ENCODE measurements at places on chromosomes 13 and 19.

- no peak for DNase-seq
Observed at GRCh38 chr13:30654430-30654829, 36.7 kb downstream of the USPL1 start.

DNA sequence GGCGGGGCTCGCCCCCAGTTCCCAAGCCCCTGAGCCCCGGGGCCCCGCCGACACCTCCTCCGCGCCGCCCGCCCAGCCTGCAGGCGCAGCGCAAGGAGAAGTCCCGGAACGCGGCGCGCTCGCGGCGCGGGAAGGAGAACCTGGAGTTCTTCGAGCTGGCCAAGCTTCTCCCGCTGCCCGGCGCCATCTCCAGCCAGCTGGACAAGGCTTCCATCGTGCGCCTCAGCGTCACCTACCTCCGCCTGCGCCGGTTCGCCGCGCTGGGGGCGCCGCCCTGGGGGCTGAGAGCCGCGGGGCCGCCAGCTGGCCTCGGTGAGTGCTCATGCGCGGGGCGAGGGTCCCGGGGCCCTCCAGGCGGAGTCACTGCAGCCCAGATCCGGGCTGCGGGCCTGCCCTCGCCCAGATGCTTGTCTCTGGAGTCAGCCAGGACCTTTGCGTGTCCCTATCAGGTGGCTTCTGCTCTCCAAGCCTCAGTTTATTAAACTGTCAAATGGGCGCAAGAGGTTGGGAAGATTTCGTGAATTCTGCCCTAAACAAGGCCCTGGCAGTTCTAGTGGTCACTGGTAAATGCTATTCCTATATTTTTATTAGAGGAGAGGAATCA lies 2.0 kb downstream of the NPAS1 start:
- no peak for DNase-seq

GRCh38 chr19:38030686-38031422 lies 123.8 kb downstream of the SIPA1L3 start:
- no peak for DNase-seq

GRCh38 chr13:30877335-30877734 lies 28.7 kb upstream of the MEDAG start:
- no peak for DNase-seq

DNA sequence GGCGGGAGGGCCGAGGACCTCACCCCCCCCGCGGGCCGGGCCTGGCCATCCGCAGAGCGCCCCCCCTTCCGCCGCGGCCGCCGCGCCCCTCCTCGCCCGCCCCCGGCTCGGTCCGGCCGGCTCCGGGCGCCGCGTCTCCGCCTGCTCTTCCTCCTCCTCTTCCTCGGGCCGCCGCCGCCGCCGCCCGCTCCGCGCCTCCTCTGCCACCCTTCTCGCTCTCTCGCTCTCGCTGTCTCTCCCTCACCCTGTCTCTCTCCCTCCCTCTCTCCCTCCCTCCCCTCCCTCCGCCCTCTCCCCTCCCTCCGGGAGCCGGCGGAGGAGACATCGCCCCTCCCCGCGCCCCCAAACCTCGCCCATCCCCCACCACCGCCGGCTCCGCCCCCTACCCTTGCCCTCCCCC lies at the start of gene SHANK1:
SHANK1 (minus strand) TSS at position 237 of the 400 bp plus-strand sequence. CDS start 2,883 bp downstream, outside the sequence.
- no peak for DNase-seq

GRCh38 chr13:26882731-26883130 lies 122.1 kb upstream of the GPR12 start:
- no peak for DNase-seq

- DNase-seq: no peak
Observed at GRCh38 chr13:104571893-104572229, 1505.6 kb upstream of the SLC10A2 start.

DNA sequence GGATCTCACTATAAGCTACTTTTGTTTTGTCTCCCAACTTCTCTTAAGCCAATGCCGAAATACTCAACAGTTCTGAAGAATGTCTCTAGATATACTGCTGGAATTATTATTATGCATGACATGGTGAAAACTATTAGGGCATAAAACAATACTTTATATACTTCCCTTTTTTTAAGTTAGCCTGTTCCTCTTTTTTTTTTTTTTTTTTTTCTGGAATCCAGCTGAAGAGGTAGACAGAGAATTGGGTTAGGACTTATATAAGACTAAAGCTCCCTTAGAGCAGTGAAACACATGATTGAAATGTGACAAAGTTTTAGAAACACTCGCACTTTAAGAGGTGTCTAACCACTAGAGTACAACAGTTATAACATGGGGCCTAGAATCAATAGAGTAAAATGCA lies 850.9 kb upstream of the PCDH9 start:
- no peak for DNase-seq

DNA sequence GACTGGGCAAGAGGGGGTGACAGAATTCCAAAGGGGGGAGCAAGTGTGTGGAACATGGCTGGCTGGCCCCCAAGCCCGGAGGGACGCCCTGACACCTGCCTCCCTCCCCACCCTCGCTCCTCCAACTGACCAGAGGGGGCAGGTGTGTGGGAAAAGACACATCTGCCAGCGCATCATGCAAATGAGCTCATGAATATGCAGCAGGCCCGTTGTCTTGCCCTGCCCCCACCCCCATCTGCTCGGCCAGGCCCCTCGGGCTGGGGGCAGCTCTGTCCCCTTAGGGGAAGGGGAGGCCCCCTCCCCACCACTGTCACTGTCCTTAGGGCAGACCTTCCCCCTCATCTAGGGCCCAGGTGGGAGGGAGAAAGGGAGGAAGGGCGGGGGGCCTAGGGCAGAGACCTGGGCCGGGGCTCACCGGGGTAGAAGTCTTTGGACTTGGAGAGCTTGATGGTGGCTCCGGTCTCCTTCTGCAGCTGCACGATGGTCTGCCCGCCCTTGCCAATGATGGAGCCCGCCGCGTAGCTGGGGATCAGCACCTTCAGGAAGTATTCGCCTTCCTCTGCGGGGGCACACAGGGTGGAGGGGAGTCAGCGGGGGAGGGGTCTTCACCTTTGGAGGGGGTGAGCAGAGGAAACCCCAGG lies 12.9 kb downstream of the NOVA2 start:
- no peak for DNase-seq

DNA sequence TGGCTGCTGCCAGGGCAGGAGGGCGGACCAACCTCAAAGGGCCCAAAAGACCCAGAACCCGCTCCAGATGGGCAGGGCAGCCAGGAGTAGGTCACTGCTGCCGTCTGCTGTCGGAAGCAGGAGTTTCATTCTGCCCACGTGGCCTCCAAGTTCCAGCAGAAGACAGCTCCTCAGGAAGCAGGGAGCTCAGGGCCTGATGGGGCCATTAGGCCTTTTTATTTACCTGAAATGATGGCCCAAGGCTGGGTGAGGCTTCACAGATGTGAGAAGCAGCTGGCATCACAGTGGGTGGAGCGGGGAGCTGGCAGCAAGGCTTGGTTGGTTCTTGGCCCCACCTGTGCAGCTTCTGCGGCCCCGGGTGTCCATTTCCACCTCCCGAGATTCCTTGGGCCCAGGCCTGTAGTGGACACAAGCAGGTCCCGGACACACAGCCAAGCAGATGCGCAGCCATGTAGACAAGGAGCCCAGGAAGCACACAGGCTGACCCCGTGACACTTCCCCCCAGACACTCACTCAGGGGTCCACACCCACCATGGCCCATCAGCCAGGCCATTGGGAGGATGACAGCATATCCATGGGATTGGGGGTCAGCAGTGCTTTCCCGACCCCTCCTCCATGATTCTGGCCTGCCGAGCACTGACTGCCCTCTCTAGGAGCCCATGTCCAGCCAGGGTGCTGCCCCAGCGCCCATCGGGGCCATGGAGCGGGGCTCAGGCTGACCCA lies 26.4 kb downstream of the C13orf46 start:
- no peak for DNase-seq

- DNase-seq: no peak
Observed at GRCh38 chr19:287381-287871, 3.8 kb downstream of the PLPP2 start.

GRCh38 chr19:39645800-39646411 lies 9.8 kb upstream of the LGALS16 start:
- DNase-seq: no peak

GRCh38 chr13:75869981-75870380 lies 233.9 kb downstream of the LMO7 start:
- DNase-seq: peak; percentile 17

GRCh38 chr13:95547531-95548167 lies 4.9 kb upstream of the CLDN10 start:
- no peak for DNase-seq

DNA sequence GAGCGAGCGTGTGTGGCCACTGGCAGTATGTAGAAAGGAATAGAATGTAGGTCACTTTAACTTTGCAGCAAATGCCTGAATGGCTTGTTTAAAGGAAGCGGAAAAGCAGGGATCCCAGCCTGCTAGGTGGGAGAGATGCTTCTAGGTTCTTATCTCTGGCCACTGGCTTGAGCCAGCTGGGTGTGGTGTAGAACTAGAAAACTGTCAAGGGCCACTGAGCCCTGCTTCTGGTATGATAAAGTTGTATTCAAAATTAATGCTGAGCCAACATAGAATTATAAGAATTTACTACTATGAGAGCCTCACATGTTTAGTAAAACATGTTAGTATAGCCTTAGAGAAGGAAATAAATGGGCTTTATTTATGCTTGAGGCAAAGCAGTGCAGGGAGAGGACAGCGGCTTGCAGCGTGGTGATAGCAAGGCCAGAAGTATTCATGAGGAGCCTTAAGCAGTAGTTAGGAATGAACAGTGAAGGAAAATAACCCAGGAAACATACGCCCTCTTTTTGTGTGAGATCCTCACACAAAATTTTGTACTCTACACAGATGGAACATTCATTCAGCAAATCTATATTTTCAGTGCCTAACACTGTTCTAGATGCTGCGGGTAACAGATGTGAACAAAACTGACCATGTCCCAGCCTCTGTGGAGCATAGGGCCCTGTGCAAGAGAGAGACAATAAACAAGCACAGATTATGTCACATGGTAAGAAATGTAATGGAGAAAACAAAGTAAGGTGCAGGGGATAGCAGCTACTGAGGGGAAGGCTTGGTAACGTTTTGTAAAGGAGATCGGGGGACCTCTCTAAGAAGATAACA lies 863.2 kb downstream of the DIAPH3 start:
- no peak for DNase-seq

DNA sequence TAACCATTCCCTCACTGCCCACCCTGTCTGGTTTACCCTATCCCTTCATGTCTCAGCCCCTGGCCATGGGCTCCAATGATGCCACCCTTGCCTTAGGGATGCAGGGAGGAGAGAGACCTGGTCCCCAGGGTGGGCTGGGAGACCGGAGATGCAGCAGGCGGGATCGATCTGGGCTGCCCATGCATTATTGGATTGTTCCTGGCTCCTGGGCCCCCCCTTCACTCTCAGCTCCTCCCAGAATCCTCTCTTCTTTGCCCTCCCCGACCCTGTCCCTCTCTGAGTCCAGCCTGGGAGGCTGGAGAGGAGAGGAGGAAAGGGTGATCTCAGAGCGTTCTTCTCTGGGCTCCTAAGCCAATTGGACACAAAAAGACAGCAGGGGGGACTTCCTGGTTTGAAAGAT lies 5.8 kb downstream of the KASH5 start:
- DNase-seq: no peak

DNA sequence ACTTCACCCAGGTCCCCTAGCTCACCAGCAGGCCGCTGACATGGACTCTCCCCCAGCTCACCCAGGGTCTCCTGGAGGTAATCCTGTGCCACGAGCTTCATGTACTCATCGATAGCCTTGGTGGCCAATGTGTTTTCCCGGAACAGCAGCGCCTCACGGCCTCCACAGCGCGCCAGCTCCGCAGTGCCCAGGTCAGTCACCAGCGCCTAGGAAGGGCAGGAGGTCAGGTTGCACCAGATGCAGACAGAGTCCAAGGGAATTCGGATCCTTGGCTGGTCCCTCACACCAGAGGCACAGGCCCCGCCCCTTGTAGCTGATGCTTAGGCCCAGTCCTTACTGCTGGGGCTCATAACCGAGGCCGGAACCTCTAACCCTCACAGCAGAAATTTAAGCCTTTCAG lies 6.7 kb upstream of the WIZ start:
- DNase-seq: no peak

DNA sequence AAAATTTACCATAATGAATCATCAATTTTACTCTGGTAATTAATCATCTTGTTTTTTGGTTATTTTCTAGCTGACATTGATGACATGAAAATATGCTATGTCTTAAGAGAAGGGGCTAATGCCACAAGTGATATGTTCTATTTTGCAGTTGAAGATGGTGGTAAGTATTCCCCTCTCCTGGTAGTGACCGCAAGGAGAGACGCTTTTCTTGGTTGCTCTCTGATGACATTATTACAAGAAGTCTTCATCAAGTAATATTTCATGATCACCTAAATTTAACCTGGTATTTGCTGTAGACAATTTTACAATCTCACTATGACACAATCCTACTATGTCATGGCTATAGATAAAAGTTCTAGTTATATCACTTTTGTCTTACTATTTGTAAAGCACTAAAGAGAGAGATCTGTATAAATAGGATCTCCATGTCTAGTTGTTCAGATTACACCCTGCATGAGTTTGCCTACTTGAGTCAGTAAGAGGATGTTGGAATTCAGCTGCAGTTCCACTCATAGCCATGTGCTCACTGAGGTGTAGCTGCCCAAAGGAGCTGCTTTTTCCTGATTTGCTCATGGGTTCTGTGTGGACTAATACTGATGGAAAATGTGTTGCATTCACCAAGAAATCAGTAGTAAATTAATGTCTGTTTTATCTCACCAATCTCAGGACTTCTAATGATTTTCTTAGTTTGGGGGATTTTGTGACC lies 10.9 kb downstream of the FREM2 start:
- no peak for DNase-seq

GRCh38 chr13:110475550-110476219 lies 85.8 kb downstream of the RAB20 start:
- DNase-seq: no peak

DNA sequence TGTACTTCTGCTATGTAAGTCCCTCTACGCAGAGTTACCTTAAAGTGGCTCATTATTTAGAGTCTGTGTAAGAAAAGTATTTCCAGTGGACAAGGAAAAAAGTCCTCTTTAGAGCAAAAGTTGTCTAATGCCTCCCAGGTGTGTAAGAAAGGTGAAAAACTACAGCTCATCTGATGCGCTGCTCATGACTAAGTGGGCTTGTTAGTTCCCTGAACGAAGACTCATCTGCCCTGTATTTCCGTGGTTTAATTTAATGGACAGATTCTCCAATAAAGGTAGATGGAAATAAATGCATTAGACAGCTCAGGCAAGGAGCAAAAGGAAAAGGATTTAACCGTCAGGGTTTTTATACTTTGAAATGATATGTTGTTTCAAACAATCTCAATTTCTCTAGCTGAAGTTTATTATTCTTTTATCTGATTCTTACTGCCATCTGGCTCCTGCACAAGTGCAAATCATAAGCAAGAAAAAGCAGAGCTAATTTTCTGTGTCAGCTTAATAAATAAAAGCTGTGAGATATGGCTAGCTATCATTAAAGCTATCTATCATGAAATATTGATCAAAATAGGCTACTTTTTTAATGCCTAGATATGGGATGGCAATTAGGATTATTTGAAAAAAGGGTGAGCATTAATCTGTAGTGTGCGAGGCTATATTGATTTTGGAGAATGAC lies 73.7 kb upstream of the PCDH9 start:
- DNase-seq: no peak

GRCh38 chr19:49148784-49149651 lies 6.2 kb downstream of the HRC start:
- peak; percentile 80 for DNase-seq

- DNase-seq: peak; percentile 45
Observed at GRCh38 chr19:45508861-45509691, 1.8 kb downstream of the VASP start.

- no peak for DNase-seq
Observed at GRCh38 chr13:67574320-67575233, 344.4 kb upstream of the PCDH9 start.
